ENCODE measurements at places on chromosomes 13 and 19. TPM values are rescaled to one million over a fixed set of nuclear protein-coding genes. Genes with fewer than 3 reads are reported as not detected.

Gene C3
- polyA plus RNA-seq, result not detected

Gene DZIP1
- 35.3 TPM for polyA plus RNA-seq

Gene PRKACA
- polyA plus RNA-seq, result 28.1 TPM

Gene ELAVL3
- polyA plus RNA-seq, result 38.7 TPM

Gene FPR3
- polyA plus RNA-seq, result not detected

Gene ERICH4
- polyA plus RNA-seq, result not detected

Gene DIAPH3
- 1.9 TPM for polyA plus RNA-seq

Gene LHB
- not detected for polyA plus RNA-seq

Gene CYP4F11
- not detected for polyA plus RNA-seq

Gene CCNE1
- polyA plus RNA-seq, result 3.4 TPM
